ENCODE measurements at places on chromosomes 7 and 10.

DNA sequence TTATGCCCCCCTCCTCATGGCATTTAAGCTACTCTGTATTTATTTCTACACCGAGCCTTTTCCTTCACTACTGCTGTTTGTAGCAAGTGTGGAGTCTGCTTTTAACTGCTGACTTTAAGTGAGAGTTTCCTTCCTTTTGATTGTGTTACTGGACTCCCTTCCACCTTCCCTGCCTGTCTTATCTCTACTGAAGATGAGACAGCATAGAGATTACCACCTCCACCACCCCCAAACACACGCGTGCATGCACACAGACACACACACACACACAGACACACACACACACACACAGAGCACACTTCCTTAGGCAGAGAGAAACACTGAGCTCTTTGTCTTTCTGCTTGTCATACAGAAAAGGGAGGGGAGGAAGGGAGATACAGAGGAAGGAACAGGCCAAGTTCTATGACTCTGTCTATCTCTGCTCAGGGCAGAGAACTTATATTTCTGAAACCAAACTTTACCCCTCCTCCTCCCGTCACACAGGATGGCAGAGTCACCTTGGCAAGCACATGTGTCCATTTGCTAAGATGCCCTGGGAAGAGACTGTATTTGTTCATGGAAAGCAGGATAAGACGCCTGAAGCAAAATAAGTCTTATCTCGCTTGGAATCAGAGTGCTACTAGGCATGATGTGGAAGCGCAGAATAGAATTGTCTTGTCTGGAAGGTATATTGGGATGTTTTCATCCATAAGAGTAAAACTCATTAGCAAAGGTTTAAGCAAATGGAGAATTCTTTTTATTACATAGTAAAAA, 81.8 kb upstream of the CAV2 start:
- no peak for DNase-seq

- no peak for DNase-seq
Measured at GRCh38 chr10:47058961-47059391, 147.7 kb downstream of the PTPN20 start.

- DNase-seq, result no peak
Measured at GRCh38 chr7:50056131-50056530, 36.9 kb downstream of the ZPBP start.

DNA sequence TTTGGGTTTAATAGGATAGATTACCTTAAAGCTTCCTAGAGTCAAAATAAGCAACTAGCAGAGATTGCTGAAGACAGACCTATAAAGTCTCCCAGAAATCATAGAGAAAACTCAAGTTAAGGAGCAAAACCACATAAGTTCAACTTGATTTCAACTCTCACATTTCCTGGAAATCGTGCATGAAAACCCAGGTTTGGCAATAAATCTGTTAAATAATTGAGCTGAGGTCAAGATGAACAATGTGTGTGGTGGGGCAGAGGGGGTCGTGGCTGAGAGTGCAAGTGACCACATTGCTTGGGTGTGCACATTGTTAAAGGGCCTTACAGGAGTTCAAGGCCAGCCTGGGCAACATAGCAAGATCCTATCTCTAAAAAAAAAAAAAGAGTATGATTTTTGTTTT, 636.5 kb downstream of the GALNT17 start:
- no peak for DNase-seq

DNA sequence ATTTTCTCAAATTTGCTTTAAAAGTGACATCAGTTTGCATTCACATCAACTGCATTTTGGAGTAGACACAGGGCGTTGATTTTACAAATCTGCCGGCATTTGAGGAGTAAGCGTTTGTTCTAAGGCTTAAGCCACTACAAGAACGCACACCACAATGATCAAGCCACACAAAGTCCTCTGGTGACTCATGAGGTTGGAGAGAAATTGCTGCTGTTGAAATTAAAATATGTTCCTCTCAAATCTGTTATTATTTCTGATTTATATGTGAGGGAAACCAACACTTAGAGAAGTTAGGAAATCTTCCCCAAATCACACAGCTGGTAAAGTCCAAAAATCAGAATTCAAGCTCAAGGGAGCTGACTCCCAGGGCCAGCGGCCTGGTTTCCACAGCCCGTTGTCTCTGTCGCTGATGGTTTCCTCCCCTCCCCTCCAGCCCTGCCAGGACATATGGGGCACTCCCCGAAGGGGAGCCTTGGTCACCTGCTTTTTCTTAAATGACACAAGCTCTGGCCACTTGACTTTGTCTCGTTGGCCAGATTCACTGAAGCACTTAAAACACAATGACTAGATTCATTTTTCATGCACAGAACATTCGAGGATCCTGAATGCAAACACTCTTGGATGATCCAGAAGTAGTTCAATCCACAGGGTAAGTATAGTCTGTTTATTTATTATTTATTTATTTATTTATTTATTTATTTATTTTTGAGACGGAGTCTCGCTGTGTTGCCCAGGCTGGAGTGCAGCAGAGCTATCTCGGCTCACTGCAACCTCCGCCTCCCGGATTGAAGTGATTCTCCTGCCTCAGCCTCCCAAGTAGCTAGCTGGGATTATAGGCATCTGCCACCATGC, 29.2 kb upstream of the KLF6 start:
- DNase-seq, result no peak

All from cortex of kidney (tissue), 1 donor.